Cardiac muscle cell (in vitro differentiated cells and primary cell): ENCODE measurements at places on chromosomes 1 and 21. TPM values are rescaled to one million over a fixed set of nuclear protein-coding genes. Genes with fewer than 3 reads are reported as not detected.

DNA sequence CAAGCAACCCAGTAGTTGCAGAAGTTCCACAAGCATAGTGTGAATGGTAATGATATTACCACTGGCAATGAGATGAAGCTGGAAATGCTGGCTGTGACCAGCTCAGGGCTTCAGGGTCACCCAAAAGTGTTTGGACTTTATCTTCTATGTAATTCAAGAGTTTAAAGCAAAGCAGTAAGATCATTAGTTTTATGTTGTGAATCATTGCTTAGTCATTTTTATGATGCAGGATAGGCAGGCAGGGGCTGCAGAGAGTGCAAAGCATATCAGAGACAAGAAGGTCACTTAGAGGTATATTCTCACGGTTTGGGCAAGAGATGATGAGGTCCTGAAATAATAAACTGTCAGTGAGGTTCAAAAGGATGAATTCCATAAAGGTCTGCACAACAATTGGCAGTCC, 147.4 kb downstream of the OLFM3 start:
- H3K27me3 ChIP-seq: no peaks in the 10 kb centered on the region
- no peaks in the 10 kb centered on the region for H3K36me3 ChIP-seq
- no peak for DNase-seq
- no peak overlapping the region for H3K4me3 ChIP-seq

DNA sequence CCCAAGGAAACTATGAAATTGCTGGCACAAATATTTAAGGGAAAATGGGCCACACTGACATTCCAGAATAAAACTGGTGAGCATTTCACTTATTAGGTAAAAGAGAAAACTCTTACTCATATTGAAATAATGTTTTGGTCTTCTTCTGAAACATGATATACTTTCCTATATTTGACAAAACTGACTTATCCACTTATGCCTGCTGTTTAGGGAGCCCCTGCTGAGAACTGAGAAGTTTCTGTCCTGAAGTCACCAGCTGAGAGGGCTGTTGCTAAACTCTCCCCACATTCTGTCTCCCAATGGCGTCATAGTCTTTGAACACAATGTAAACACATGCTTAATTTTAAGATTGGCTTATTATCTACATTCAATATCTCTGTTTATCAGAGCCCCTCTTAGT, 46.8 kb upstream of the ZC3H11B start:
- H3K4me3 ChIP-seq: no peak overlapping the region
- H3K27me3 ChIP-seq: no peaks in the 10 kb centered on the region
- H3K36me3 ChIP-seq: no peaks in the 10 kb centered on the region
- H3K4me1 ChIP-seq: peaks cover 37% of the 10 kb centered on the region

The MAB21L3 gene
- 1.3 and 3.1 TPM in 2 replicates for total RNA-seq

DNA sequence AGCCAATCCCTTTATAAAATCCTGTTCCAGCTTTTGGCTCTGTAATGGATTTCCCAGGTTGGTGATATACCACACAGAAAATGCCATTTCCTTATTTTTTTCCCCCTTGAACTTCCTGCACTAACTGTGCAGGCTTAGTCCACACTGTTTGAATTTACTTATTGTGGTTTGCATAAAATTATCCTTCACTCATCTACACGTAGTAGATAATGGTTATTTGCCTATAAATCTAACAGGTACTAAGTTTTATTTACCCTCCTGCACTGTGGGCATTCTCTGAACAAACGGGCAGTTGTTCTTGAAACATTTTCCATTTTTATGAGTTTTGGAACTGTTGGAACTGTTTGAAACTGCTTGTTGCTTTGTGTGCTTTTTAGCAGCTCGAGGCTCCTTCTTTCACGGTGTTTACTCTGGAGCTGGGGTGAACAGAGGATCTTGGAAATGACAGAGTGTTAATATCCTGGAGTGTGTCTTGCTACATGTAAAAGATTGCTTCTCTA, 23.0 kb upstream of the KIFAP3 start:
- H3K27me3 ChIP-seq: no peaks in the 10 kb centered on the region
- no peak overlapping the region for H3K4me3 ChIP-seq
- peaks cover 17% of the 10 kb centered on the region for H3K4me1 ChIP-seq
- H3K27ac ChIP-seq: peak overlapping the region; percentile 23
- H3K36me3 ChIP-seq: no peaks in the 10 kb centered on the region

The AGRN gene
- total RNA-seq: 95.5 and 154 TPM in 2 replicates

DNA sequence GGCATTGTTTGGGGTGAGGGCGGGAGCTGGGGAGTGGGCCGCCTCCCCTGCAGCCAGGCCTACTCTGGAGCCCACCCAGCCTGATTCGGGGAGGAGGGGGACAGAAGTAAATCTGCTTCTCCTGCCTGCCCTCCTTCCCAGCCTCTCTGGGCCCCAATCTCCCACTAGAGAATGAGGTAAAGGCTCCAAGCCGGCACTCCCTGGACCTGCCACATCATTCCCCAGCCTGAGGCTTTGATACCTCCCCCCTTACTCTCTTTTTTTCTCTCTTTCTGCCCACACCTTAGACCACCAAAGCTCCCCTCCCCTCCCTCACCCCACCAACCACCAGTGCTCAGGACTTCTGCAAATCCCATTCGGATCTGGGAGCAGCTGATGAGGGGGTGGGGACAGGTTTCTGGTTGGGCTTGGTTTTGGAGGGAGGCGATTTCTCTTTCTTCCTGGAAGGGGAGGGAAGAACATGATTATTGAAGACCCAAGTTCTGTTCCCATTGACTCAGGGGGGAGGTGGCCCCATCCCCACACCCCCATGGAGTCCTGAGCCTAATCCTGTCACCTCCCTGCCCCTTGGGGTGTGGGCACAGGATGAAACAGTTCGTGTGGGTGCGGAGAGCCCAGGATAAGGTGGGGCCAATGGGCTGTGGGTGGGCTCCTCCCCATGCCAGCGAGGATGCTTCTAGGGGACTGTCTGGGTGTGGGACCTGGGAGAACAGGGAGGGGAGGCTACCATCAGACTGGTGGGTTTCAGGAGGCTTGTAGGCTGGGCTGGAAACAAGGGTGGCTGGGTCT, 1.3 kb downstream of the MAP7D1 start:
- no peaks in the 10 kb centered on the region for H3K36me3 ChIP-seq
- H3K27ac ChIP-seq: peak overlapping the region; percentile 97
- peaks cover 42% of the 10 kb centered on the region for H3K4me1 ChIP-seq
- DNase-seq: peak; percentile 43

The CLCA4 gene
- not detected in 2 replicates for total RNA-seq

GRCh38 chr1:67685558-67686266, 711 bp downstream of the GADD45A start:
- no peaks in the 10 kb centered on the region for H3K27me3 ChIP-seq
- H3K36me3 ChIP-seq: peaks cover 11% of the 10 kb centered on the region
- peak; percentile 52 for DNase-seq

DNA sequence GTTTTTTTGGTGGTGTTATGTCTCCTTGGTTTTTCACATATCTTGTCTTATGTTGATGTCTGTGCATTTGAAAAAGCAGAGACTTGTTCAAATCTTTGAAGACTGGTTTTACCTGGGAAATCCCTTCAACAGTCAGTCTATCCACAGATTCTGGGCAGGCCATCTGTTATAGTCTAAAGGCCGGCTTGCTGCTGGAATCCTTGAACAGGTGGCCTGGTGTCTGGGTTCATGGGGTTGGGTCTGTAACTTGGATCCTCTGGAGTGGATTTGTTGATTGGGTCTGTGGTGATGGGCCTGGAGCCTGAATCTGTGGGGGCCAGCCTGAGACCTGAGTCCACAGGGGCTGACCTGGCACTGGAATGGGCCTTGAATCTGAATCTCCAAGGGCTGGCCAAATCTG, 12.2 kb downstream of the LORICRIN start:
- no peak for DNase-seq
- H3K27me3 ChIP-seq: peaks cover 3% of the 10 kb centered on the region
- no peak overlapping the region for H3K27ac ChIP-seq
- no peaks in the 10 kb centered on the region for H3K36me3 ChIP-seq
- no peak overlapping the region for H3K4me3 ChIP-seq
- H3K4me1 ChIP-seq: no peaks in the 10 kb centered on the region

DNA sequence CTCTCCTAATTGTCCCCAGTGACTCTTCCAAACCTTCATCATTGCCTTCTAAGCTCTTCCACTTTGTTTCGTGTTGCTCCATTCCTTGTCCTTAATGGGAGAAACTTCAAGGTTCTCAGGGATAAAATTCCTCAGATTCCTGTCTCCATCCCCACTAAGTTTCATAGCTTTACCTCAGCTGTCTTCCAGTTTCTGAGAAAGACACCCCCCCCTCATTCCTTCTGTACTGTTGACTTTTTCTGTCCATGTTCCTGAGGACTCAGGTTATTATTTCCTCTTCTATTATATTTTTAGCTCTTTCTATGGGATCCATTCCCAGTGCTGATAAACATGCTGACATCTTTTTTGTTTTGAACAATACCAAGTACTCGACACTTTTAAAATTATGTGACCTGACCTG, 215.3 kb upstream of the PTGFR start:
- H3K4me1 ChIP-seq: peaks cover 3% of the 10 kb centered on the region
- DNase-seq: peak; percentile 47
- no peak overlapping the region for H3K27ac ChIP-seq
- H3K36me3 ChIP-seq: no peaks in the 10 kb centered on the region

- peak overlapping the region; percentile 43 for H3K27ac ChIP-seq
- H3K4me3 ChIP-seq: no peak overlapping the region
- H3K36me3 ChIP-seq: peaks cover 61% of the 10 kb centered on the region
- DNase-seq: no peak
Measured at GRCh38 chr21:44079446-44079845, 27.8 kb upstream of the PWP2 start.

DNA sequence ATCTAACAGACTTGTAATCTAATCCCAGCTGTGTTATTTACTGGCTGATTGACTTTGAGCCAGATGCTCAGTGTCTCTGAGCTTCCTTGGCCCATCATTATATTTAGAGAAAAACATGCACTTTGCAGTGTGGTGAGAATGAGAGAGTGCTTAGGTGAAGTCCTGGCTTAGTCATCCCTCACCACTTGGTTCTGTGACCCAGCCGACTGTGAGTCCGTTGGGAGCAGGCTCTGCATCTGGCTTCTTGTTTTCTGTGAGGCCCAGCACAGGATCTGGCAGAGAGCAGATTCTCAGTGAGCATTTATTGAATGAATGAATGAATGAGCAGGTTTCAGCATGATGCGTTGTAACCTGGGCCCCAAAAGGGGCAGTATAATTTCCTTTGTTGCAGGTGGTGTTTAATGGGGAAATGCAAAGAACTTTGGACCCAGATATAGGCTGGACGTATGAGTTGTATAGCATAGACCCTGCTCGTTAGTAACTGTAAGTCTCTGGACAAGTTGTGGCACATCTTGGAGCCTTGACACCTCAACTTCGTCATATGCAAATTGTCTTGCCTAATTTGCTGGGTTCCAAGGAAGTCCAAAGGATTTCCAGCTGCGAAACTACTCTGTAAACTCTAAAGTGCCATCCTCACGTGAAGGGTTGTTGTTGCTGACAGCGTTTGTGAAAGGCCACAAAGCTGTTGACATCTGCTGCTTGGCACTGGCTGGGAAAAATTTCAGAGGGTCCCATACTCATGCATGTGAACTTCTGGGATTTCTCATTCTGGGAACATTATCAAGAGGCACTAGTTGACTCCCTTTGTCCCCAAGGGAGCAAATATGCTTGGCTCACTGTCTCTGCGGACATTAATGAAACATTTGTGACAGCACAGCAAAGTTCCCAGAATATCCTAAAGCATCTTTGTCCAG, 138.8 kb upstream of the USP24 start:
- H3K36me3 ChIP-seq: no peaks in the 10 kb centered on the region
- DNase-seq: peak; percentile 5
- no peak overlapping the region for H3K4me3 ChIP-seq
- no peaks in the 10 kb centered on the region for H3K27me3 ChIP-seq

GRCh38 chr1:97787231-97787630, 133.6 kb downstream of the DPYD start:
- H3K36me3 ChIP-seq: no peaks in the 10 kb centered on the region
- no peak overlapping the region for H3K27ac ChIP-seq
- no peak overlapping the region for H3K4me3 ChIP-seq
- no peaks in the 10 kb centered on the region for H3K27me3 ChIP-seq
- H3K4me1 ChIP-seq: no peaks in the 10 kb centered on the region
- no peak for DNase-seq

DNA sequence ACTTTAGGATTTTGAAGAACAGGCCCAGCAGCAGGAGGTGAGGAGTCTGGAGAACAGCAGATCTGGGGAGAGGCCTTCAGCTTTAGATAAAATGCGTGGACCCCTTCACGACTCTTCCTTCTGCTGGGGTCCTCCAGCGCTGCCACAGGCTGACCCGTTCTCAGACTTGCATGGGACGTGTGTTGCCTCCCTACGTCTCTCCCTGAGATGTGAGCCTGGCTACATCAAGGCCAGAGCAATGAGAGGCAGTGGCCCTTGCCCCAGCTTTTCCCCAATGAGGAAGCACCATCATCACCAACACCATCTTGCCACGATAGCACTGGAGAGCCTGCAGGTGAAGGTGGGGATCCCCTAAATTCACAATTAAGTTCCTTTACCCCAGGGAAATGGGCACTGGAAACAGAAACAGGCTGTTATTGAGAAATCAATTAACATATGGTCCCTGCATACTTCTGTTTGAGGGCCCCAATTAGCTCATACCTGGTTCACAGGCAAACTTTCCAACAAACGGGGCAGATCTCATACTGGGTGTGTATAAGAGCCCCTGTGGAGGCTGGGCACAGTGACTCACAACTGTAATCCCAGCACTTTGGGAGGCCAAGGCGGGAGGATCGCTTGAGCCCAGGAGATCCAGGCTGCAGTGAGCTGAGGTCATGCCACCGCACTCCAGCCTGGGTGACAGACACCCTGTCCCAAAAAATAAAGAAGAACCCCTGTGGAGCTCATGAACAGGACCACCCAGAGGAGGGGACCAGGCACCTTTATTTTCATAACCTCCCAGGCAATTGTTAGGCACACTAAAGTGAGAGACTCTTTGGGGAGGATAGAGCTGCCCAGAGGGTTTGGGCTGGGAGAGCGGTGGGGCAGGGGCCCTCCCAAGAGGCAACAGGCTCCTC, 12.1 kb upstream of the ADAMTSL4 start:
- no peak for DNase-seq
- no peaks in the 10 kb centered on the region for H3K36me3 ChIP-seq
- no peak overlapping the region for H3K4me3 ChIP-seq
- H3K4me1 ChIP-seq: peaks cover 12% of the 10 kb centered on the region

DNA sequence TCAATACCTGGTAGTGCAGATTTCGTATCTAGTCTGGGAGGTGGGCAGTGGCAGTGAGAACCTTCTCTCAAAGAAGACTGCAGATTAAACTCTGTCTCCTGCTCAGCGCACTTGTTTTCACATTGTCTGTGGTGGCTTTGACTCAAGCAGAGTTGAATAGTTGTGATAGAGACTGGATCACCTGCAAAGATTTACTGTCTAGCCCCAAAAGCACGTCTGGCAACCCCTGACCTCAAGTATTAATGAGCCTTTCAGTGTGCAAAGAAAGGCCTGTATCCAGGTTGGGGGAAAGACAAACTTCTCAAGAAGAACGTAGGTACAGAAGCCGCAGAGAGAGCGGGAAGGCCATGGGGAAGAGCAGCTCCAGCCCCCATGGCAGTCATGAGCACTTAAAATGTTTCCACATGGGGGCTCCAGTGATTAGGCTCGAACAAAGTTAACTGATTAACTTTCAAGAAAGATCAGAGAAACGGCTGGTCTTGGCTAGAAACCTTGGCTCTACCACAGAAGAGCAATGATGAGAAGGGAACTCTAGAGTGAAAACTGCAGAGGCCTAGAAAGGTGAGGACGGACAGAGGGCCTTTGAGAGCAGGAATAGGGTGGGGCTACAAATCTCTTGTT, 15.2 kb downstream of the HENMT1 start:
- DNase-seq: no peak
- H3K4me3 ChIP-seq: no peak overlapping the region
- no peaks in the 10 kb centered on the region for H3K4me1 ChIP-seq
- no peak overlapping the region for H3K27ac ChIP-seq
- no peaks in the 10 kb centered on the region for H3K27me3 ChIP-seq

The WDR26 gene
- 42.0 and 62.2 TPM in 2 replicates for total RNA-seq

The HIVEP3 gene
- 0.42 TPM in 2 replicates for total RNA-seq
